ENCODE measurements at places on chromosomes 6 and 20. TPM values are rescaled to one million over a fixed set of nuclear protein-coding genes. Genes with fewer than 3 reads are reported as not detected.

- DNase-seq: no peak
Measured at GRCh38 chr6:152087096-152087495, 279.6 kb downstream of the ESR1 start.

ATXN1 gene
- 67.1 TPM for total RNA-seq

- DNase-seq: no peak
Measured at GRCh38 chr6:30985490-30985889, 2.0 kb downstream of the MUC21 start.

TCF19 gene
- total RNA-seq: 21.4 TPM

KIFC1 gene
- 81.8 TPM for total RNA-seq

GRCh38 chr6:138115201-138115600, 8.0 kb upstream of the PERP start:
- no peak for DNase-seq

ADGRF5 gene
- total RNA-seq: 0.18 TPM

DTNBP1 gene
- 29.3 TPM for total RNA-seq

ABT1 gene
- 18.0 TPM for total RNA-seq

GRCh38 chr6:147000545-147001488, 203.4 kb upstream of the STXBP5 start:
- DNase-seq: no peak

DNA sequence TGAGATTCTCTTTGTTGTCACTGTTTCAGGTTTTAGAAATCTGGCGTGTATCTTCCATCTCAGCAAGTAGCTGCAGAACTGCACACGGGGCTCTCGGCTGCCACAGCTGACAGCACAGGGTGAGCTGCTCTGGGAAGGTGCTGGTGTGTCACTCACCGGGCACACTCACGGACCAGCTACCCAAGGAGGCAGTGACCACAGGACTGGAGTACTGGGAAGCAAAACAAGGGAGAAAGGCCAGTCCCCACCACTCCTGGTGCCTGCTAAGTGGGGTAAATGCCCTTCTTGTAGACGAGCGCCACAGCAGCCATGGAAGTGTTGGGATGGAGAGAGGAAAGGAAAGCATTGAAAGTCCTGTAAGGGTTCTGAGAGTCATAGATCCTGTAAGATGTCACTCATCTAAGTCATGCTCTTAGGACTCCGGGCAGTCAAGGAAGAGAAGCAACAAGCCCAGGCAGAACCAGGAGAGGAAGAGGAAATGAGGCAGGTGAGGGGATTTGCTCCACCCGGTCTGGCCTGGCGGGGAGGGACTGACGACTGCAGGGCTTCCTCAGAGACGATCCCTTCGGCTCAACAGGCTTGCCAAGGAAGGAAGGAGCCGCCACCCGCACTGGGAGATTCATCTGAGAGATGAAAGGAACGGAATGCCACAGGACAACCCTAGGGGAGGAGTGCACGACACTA, 48.1 kb downstream of the PRDM1 start:
- DNase-seq: no peak

MAFB gene
- total RNA-seq: 0.28 TPM
